ENCODE measurements at places on chromosomes 3 and 15.

GRCh38 chr15:25847051-25847450, 16.1 kb downstream of the ATP10A start:
- DNase-seq = no peak

- peak; percentile 53 for DNase-seq
Observed at GRCh38 chr15:51382787-51383186, 41.3 kb downstream of the GLDN start.

DNA sequence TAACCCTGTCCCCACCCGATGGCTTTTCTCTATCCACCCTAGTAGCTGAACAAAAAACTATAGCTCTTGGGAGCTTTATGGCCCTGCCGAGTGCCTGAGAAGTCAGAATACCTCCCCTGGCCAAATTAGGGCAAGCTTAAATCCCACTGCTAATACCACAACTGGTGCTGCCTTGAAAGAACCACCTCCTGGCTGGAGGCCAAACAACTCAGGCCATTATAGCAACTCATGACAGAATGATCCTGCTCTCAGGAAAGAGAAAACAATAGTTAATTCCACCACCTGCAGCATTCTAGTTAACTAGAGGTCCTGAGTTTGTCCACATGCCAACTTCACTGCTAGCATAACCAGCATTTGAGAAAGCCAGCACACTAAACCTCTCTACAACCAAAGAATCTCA, 123.2 kb downstream of the RTP4 start:
- no peak for DNase-seq

- no peak for DNase-seq
Observed at GRCh38 chr3:161866176-161866575, 369.6 kb downstream of the OTOL1 start.

GRCh38 chr3:196149375-196149774, 61.8 kb downstream of the ZDHHC19 start:
- no peak for DNase-seq

DNA sequence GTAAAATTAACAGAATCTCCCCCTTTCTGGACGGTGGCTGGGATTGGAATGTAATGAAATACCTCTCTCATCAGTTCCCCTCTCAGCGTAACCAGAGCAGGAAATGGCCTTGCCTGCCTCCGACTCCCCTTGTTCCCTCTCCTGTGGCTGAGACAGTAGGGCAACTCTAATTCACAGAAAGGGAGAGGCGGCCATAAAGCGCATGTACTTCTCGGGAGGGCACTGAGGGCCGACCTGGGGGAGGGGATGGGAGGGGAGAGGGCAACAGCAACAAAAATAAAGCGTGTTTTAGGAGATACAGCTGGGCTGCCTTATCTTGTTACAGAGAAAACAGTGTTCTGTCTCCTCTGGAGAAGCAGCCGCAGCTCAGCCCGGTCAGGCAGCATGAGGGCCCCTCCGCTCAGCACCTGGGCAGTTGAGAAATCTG, 783.3 kb upstream of the ARRDC4 start:
- no peak for DNase-seq

DNA sequence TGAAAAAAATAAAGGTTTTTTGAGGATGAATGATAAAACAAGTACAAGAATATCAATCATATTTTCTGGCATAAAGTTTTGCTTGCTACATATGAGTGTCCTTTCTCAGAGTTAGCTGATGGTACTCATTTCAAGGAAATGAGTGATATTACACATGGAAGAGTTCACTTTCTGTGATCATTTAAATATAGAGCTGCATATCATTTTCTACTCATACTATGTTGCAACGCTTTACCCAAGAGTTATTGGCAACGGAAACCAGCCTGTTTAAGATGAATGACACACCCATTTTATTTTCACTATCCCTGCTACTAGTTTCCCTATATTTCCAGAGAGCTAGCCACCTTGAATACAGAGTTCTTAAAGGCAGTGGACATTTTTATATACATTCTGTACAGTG, 35.4 kb upstream of the RBMS3 start:
- DNase-seq = no peak

DNA sequence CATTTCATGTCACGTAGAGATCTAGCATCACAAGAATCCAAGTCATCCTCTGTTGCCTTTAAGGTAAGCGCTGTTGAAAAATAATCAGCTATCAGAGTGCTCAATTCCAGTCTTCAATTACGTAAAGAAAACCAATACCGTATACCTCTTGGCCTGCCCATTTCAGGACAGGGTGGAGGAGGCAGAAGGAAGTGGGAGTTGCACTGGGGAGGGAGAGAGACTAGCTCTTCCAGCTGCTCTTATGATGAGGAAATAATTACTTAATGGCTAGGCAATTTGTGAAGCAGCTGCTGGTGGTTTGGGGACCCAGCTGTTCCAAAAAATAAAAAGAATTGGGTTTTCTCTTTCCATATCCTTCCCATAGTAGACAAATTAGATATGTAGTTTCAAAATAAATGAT, 365.8 kb upstream of the MCTP2 start:
- DNase-seq = no peak

DNA sequence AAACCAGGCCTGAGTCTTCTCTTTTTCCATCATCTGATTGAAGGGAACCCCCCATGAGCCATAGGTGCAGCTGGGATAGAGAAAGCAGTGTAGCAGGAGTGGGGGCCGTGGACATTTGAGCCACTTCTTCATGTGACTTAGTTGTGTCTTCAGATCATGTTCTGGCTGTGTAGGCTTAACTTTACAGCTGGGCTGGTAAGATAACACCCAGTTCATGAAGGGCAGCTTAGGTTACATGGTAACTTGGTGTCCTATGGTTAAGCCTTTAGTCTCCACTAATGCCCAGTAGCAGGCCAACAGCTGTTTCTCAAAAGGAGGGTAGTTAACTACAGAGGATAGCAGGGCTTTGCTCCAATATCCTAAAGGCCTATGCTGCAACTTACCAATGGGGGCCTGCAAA, 11.4 kb upstream of the SNRPN start:
- no peak for DNase-seq

DNA sequence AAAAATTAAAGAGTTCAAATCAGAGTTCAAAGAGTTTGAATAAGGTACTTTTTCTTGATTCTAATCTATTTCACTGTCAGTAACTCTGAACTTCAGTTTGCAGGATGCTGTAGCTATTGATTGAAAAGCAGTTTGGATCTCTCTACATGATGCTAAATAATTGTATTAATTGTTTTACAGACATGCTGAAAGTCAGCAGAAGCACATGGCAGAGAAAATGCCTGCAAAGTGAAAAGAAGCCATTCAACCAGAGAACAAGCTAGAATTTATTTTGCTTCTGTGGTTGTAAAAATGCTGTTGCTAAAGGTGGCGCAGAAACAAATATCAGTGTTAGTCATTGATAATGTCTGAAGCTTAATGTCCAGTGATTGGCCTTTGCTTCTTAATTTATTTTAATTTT, 92.1 kb upstream of the IL12A start:
- no peak for DNase-seq

DNA sequence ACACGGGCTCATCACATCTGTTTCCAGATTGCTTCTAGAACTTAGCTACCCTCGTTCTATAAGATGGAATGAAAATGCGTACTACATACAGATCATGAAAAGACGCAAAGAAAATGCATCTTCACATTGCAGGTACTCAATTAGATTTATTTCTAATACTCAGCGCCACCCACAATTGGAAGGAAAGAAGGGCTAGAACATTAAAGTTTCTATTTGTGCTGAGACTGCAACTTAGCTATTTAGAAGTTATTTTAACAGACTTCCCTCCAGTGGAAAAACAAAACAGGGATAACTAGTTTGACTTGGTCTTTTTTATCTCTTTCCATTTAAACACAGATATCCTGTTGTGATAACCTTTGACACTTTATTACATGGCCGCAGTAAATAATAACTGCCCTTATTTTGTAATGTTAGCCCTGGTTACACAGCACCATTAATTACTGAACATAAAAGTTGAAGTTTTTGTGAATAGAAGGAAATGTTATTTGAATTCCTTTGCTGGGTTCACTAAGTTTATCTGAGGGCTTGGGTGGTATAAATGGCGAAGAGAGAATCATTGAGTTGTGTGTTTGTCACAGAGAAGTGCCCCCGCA, 86.9 kb upstream of the SLC25A26 start:
- DNase-seq = no peak

DNA sequence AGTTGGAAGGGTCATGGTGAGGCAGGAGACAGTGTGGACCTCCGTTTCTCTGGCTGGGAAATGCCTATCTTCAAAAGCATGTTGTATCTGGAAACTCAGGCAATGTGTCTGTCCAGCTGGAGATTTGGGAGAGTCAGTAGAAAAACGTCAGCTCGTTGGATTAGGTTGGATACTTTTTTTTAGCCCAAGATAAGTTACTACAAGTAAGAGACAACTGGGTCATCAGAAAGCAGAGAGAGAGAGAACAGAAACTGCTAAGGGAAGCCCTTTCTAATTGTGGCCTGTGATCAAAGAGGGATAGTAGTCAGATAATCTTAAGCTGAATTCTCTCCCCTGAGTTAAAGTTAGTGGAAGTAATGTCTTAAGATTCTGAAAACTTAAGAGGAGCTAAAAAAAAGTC, 78.9 kb upstream of the ZNF280D start:
- no peak for DNase-seq

- peak; percentile 5 for DNase-seq
Observed at GRCh38 chr3:116579840-116580239, 129.7 kb upstream of the TUSC7 start.

- DNase-seq = no peak
Observed at GRCh38 chr15:67547836-67548235, 5.3 kb downstream of the MAP2K5 start.

DNA sequence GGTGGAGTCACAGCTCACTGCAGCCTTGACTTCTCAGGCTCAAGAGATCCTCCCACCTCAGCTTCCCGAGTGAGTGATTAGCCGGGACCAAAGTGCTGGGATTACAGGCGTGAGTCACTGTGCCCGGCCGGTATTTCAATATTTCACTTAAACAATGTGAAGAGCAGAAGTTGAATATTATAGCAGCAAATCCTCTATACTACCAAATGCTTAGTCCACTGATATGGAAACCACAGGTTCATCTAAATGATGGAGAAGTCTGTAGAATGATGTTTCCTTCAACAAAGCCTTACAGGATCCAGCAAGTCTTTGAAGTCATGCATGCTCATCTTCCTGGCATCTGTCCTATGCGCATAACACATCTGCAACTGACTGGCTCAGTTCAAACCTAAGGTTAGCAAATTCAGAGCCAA, 20.3 kb upstream of the UACA start:
- DNase-seq = peak; percentile 34

- DNase-seq = no peak
Observed at GRCh38 chr3:60056404-60056803, 1006.6 kb upstream of the CFAP20DC start.

DNA sequence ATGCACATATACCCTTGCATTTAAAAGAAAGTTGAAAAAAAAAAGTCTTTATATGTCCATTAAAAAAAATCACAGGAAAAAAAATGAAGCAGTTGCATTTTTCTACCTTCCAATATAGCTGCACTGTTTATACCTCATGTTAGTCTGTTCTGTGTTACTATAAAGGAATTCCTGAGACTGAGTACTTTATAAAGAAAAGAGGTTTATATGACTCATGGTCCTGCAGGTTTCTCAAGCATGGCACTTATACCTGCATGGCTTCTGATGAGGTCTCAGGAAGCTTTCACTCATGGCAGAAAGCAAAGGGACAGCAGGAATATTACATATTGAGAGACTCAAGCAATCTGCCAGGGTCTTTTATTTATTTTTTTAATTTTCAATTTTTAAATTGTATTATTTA, 277.2 kb upstream of the BCHE start:
- no peak for DNase-seq

GRCh38 chr15:92990031-92990430, 89.9 kb downstream of the CHD2 start:
- no peak for DNase-seq

DNA sequence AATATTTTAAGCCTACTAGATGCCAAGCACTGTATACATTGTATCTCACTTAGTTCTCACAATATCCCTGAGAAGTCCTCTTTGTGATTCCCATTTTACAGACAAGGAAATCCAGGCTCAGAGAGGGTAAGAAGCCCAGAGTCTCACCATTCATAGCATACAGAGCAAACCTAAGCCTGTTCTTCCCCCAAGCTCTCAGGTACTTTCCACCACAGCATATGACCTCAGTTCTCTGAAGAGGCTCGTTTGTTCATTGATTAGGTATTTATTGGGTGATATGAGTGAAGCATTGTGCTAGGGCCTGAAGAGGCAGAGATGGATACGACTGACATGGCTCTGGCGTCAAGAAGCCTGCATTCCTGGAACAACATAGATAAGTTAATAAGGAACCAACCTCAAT, 310.9 kb upstream of the UMPS start:
- no peak for DNase-seq

- DNase-seq = no peak
Observed at GRCh38 chr3:42084586-42084985, 6.6 kb upstream of the TRAK1 start.

DNA sequence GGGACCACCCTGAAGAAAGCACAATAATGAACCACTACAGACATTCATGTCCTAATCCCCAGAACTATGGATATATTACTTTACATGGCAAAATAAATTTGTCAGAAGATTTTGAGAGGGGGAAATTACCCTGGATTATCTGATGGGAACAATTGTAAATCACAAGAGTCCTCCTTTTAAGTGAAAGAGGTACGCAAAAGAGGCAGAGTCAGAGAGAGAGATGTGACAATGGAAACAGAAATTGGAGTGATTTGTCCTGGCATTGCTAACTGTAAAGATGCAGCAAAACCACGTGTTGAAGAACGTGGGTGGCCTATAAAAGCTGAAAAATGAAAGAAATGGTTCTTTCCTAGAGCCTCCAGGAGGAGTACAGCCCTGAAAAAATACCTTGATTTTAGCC, 1121.4 kb upstream of the ALCAM start:
- no peak for DNase-seq
